ENCODE measurements at places on chromosomes 6 and 20. TPM values are rescaled to one million over a fixed set of nuclear protein-coding genes. Genes with fewer than 3 reads are reported as not detected.

GRCh38 chr20:11712639-11713160, 205.0 kb upstream of the BTBD3 start:
- DNase-seq: no peak

GRCh38 chr20:62708591-62709536, at the start of gene NTSR1:
Gene NTSR1, plus strand, starts transcription at chr20:62708836. Its CDS starts 372 bp downstream, at chr20:62709208.
- DNase-seq: no peak

DNA sequence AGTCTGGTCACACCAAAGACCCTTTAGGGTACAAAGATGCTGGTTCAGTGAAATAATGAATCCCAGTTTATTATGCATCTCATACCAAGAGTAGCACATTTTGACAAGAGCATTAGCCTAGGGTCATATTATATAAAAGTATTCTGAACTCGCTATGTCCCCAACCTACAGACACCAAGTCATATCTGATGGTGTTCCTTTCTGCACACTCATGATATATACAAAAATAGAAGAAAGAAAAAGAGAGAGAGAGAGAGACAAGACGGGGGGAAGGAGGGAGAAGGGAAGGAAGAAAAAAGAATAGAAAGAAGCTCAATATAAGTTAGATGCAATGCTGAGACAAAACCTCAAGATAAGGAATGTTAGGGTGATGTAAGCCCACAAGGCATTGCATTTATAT, 131.1 kb downstream of the DST start:
- DNase-seq: no peak

GRCh38 chr6:45808917-45809316, 206.7 kb downstream of the CLIC5 start:
- no peak for DNase-seq

GRCh38 chr6:40036186-40036585, 101.9 kb upstream of the MOCS1 start:
- DNase-seq: no peak

- DNase-seq: peak; percentile 68
Measured at GRCh38 chr6:43746613-43747102, 23.4 kb upstream of the VEGFA start.

DNA sequence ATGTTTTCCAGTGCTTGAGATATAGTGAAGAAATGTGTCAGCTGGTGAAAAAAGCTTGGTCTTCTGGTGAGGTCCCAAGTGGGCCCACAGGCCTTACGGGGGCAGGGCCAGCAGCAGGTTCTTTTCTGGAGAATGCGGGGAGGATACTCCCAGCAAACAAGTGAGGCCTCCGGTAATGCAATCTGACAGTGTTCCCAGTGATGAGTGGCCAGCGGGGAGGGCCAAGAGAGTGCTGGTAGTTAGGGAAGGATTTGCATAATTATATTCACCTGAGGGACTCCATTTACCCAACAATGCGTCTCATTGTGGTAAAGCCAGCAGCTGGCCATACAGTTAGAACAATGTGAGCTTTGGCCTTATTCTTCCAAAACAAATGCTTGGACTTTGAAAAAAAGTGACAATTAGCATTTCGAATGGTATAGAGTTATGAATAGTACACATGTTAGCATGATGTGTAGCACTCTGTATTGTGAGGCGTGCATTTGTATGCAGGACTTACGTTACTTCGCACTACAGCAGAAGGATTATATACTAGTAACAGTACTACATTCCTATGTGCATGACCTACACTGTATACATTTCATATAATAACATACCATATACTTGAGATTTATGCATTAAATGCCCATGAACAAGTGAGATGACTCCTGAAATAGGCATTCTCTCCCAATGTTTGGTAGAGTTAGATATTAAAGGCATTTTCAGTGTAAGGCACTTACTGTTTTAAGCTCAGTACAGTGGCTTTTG, 69.8 kb downstream of the MYB start:
- DNase-seq: no peak

DNA sequence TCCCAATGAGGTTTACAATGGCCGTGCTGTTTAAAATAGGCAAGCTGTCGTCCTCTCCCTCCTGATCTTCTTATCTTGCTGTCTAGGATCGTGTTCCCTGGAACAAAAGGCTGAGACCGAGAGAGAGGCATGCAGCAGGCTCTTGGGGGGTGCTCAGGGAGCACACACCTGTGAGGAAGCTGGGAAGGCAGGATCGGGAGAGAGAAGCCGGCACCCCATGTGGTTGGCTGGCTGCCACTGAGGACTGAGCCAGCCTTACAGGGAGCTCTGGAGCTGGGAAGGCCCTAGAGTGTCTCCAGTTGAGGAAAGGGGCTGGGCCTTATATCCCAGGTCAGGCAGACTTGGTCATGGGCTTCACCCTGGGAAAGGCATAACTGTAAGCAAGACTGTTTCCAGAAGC, 184.2 kb downstream of the LY86 start:
- no peak for DNase-seq

DNA sequence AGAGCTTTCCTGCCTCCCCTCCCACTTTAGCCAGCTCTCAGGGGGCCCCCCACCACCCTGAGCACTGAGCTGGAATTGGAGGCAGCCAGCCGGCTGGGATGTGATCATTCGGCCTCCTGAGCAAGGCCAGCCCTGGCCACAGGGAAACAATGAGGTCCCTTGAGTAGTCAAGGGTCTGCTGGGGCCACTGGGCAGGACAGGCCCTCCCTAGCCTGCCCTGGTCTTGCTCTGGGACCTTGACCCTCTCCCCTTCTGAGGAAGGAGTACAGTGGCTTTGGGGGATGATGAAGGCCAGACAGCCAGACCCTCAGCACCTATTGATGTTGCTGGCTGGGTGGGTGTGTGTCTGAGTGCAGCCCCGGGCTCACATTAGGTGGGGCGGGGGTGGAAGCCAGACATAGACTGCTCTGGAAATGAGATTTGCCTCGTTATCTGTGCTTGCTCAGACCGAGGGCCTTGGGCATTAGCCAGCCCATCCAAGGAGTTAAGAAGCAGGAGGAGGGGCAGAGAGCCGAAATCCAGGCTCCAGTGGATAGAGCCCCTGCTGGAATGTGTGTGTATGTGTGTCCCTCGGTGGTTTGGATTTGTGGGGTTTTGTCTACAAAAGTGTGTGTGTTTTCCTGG, 21.3 kb downstream of the CD40 start:
- DNase-seq: no peak

DNA sequence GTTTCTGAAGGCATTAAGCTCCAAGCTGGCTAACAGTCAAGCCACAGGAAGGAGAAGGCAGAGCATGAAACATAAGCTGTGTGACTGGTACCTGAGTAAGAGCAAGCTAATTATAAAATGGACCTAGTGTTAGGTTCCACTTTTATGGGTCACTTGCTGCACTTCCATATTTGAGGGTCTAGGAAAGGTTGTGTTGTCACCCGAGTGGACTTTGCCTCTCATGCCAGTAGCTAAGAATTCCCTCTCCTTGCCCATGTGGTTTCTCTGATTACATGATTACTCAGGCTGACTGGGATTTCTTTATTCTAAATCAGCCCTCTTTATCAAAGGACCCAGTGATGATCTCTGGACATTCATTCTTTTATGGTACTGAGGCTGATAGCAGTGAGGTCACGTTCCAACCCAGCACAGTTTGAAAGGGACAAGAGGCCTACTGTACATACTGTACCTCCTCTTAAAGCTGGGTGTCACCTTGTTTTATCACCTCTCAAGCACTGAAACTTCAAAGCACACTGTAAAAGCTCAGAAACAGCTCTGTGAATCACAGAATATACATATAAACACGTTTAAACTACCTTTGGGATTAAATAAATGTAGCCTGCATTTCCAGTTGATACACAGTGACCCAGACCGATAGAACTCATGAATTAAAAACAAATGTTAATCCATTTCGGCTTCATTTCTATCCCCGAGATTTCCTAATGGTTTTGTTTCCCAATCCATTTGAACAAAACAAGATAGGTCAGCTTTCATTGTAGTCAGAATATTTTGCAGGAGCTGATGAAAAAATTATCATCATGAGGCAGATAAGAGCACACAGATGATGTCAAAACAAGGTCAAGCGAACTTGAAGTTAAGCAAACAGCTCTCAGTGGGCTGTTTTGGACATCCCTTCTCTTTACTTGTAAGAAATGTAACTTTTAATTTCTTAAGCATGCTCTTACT, 96.5 kb downstream of the ALDH8A1 start:
- DNase-seq: no peak

- DNase-seq: peak; percentile 37
Measured at GRCh38 chr20:57475388-57476083, 49.4 kb downstream of the CTCFL start.

GRCh38 chr6:16939839-16940238, 162.0 kb upstream of the STMND1 start:
- no peak for DNase-seq

DNA sequence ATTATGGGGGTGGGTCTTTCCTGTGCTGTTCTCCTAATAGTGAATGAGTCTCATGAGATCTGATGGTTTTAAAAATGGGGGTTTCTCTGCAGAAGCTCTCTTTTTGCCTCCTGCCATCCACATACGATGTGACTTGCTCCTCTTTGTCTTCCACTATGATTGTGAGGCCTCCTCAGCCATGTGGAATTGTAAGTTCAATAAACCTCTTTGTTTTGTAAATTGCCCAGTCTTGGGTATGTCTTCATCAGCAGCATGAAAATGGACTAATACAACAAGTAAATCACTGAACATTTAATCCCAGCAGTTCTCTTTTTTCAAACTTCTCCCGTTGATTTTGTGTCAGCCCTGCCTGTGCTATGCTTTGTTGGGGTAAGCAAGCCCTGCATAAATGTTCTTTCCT, 95.2 kb downstream of the FAM217A start:
- DNase-seq: no peak

RNF144B gene
- 4.6 TPM for total RNA-seq

HTR1E gene
- not detected for total RNA-seq

CLDN20 gene
- total RNA-seq: not detected

PDSS2 gene
- total RNA-seq: 9.4 TPM

Measured in sigmoid colon (tissue), 7 donors.